ENCODE measurements at places on chromosomes 3 and 15. TPM values are rescaled to one million over a fixed set of nuclear protein-coding genes. Genes with fewer than 3 reads are reported as not detected.

TMEM39A gene
- polyA plus RNA-seq, result 50.0 TPM

HYPK gene
- polyA plus RNA-seq, result 13.3 TPM

THAP10 gene
- 9.7 TPM for polyA plus RNA-seq

DNA sequence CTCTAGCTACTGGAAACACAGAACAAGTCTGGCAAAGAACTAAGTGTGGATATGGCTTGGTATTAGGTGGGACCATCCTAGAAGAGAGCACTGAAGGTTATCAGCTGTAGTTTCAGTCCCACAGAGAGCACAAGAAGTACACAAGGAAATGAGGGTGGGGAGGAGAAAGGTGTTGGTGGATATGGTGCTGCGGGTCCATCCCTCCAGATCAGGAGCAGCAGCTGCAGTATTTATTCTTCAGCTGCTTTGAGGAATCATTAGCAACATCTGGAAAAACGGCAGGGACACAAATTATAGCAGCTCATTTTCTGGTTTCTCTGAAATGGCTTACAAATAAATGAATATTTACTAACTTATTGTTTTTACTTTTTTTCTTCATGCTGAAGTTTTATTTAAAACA is 29.0 kb downstream of the CD80 start:
- DNase-seq, result no peak

GRCh38 chr3:49428752-49429080 is 408 bp downstream of the NICN1 start:
- peak; percentile 42 for DNase-seq

DNA sequence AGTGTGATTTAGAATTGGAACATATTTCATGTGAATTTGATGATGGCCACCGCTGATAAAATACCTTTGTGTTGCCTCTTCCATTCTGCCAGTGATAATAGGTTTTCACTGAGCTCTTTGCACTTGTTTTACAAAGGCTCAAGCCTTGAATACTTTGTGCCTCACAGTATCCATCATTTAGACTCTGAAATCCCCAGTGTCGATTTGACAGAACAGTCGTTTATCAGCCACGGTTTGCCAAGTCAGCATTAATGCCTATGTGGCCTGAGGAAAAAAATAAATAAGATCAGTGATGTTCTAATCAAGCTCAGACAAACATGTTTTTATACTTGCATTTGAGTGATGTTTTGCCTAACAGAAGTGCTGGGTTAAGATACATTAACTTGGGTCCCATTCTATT is 399.1 kb downstream of the RBMS3 start:
- no peak for DNase-seq

GRCh38 chr3:137041686-137042085 is 83.9 kb downstream of the IL20RB start:
- no peak for DNase-seq

DNA sequence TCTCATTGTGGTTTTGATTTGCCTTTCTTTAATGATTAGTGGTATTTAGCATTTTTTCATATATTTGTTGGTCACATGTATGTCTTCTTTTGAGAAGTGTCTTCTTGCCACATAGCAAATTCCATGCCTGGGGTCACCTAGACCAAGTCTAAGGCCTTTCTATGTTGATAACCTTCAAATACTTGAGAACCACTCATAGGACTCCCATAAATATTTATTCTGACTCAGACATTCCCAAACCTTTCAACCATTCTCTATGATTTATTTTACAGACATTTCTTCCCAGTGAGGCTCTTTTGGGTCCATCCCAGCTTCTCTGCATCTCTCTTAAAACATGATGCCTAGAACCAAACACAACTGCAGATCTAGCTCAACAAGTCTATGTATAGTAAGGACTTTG is 69.2 kb downstream of the ATP8B4 start:
- no peak for DNase-seq
